ENCODE measurements at places on chromosomes 13 and 19. TPM values are rescaled to one million over a fixed set of nuclear protein-coding genes. Genes with fewer than 3 reads are reported as not detected.

- peak; percentile 83 for DNase-seq
Measured at GRCh38 chr19:12766051-12766521, 9.3 kb downstream of the HOOK2 start.

DNA sequence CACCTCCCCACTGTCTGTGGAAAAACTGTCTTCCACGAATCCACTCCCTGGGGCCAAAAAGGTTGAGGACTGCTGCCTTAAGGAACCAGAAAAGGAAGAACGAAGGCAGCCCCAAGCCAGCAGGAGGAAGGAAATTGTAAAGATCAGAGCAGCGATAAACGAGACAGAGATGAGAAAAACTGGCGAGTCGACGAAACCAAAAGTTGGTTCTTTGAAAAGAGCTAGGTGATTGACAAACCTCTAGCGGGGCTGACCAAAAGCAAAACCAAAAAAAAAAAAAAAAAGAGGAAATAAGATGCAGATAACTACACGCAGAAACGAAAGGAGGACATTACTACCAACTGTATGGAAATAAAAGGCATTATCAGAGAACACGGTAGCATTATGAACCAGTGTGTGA lies 76.9 kb downstream of the GADD45B start:
- DNase-seq = peak; percentile 39

DNA sequence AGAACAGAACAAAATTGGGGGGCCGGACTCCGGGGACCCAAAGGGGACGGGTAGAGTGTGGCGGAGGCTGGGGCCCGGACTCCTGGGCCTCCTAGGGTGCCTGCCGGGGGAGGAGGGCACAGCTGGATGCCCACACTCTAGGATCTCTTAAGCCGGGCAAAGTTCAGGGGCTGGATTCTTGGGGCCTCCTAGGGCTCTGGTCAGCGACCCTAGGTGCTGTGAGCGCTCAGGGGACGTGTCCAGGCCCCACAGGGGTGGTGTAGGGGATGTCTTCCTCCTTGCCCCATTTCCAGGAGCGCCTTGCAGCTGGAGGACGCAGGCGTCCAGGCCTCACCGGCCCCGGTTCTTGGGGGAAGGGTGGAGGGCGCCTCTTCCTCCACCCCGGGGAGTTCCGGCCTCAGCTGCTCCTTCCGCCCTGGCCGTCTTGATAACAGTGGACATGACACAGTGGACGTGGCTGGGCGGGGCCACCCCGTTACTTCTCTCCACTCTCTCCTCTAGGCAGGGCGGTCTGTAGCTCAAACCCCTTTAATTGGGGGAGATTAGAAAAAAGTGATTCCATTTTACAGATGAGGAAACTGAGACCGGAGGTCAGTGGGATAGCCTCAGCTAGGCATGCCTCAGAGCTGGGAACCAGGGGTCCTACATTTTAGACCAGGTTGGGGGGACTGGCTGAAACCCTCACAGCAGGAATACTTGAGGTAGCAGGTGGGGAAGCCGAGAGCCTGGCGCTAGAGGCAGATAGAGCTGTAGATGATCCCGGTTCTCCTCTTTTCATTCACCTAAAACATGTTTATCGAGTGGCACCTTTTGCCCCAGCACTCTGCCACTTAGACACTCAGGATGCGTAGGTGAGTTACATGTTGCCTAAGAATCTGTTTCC lies 705 bp downstream of the STXBP2 start:
- DNase-seq = no peak

GRCh38 chr13:98886587-98887230 lies 91.2 kb downstream of the DOCK9 start:
- DNase-seq = no peak

GRCh38 chr19:53867225-53868090 lies at the start of gene MYADM:
TSS of gene MYADM (plus strand) at chr19:53867883. CDS start at chr19:53873530, 5,647 bp downstream.
- peak; percentile 99 for DNase-seq

DNA sequence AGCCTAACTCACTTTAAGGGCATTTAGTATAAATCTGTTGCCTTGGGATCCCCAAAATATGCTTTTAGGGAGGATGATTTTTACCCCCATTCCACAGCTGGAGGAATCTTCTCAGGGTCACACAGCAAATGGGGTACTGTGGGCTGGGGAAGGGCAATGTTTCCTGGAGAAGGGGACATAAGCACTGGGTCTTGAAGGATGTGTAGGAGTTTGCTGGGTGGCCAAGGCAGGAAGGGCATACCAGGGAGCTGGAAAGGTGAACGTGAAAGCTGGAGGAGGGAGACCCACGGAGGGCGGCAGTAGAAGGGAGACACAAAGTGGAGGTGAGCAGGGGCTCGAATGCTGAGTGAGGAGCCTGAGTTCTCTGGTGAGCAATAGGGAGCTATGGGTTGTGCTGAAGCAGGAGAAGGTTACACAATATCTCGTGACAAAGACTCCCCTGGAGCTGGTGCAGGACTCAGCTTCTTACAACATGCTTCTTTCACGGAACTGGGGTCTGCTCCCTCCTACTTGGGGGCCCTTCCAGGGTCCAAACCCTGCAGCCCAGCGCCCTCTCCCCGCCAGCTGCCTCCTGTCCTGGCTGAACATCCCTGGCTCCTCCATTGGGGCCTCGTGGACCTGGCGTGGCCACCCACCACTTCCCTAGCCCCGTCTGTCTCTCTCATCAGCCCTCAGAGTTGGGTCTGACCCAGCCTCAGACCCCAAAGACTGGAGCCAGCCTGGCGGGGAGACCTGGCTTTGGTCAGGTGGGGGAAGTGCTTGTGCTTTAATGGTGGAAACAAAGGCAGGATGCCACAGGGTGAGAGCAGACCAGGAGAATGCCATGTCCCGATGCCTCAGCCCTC lies 11.1 kb downstream of the CILP2 start:
- peak; percentile 38 for DNase-seq

GRCh38 chr19:35165200-35166058 lies 10.9 kb downstream of the FXYD5 start:
- no peak for DNase-seq

GRCh38 chr13:44079413-44080205 lies 199.9 kb downstream of the LACC1 start:
- no peak for DNase-seq

DNA sequence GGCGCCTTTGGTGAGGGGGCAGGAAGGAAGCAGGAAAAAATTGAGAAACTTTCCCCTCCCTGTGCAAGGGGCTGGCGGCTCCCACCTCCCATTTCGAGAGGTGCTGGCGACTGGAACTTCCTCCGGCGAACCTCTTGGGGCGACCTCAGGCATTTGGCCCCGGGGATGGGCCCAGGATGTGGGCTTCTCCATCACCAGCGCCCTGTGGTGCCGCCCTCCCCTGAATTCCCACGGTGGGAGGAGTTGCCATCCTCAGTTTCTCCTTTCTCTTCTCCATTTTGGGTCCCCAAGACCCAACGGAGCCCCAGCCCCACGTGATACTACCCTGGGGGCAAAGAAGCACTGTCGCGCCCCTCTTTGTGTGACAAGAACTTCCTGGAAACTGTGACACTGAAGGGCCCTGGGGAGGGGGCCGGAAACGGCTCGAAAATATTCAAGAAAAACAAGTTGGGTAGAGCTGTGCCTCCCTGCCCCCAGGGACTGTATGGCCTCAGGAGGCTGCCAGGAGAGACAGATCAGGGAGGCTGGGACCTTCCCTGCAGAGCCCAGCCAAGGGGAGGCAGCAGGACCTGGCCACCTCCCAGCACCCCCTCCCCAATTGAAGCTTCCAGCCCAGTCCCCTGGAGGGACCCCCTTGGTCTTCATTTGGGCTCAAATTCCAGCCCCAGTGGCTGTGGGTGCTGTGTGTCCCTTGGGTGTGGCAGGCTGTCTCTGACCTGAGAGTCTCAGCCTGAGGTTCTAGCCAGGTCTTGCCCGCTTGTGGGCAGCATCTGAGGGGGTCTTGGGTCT lies 16.2 kb upstream of the AP1M2 start:
- DNase-seq = no peak

DNA sequence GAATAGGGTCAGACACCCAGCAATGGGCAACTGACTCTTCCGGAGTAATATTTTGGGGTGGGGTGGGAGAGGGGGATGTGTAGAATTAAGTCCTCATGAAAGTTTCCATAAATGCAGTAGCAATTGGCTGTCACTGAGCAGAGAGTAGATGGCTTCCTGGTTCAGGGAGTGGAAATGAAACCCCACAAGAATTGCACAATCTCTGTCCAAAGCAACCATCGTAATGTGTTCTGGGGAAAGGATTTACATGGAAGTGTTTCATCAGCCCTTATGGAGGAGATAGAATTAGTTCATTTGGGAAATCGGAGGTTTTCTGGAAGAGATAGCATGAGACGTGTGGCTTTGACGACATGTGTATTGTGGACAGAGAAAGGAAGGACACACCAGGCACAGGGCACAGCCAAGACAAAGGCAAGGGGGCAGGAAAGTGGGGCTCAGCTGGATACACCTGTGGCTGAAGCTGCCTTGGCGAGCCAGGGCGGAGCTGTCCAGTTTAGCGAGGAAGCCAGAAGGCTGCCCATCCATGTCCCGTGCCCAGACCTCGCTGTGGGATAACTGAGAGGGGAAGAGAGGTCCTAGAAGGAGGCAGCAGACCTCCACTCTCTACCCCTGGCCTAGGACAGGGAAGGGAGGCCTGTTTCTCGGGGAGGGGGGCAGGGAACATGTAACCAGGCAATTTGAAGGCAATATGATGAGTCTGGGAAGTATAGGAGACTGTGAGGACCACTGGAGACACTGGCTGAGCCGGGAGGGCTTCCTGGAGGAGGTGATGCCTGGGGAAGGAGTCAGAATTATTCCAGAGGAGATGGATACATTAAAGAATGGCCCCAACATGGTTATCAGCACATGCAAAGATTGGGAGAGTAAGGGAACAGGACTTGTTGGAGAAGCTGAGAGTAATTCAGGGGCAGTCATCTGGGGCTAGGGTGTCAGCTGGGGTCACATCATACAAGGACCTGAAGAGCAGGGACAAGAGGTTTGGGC lies 2.6 kb upstream of the CLEC4G start:
- DNase-seq = peak; percentile 37

DNA sequence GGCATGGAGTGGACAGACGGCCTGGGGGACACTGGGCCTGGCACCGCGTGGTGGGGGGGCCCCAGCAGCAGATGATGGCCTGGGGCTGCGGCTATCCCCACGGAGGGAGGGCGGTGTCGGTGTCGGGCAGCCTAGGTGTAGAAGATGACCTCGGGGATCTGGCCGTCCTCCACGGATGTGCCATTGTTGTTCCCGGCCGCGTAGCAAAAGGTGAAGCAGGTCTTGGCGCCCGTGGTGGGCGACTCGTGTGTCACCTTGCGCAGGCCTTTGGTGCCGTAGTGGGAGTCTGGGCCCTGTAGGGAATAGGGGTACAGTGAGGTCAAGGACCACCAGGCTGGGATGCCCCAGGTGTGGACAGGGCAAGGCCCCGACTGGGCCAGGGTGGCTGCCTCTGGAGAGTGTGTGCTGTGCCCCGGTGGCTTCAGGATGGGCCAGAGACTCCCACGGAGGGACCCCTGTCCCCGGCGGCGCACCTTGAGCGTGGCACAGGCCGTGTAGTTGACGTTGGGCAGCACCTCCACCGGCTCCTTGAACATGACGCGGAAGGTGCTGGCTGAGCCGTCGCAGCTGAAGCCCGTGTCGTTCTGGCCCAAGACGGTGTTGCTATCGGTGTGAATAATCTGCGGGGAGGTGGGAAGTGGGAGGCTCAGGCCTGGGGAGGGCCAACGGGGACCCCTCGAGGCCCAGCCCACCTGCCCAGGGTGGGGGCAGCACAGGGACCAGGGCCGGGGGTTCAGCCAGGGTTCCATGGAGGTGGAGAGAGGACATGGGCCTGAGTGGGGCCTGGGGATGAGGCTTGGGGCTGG lies 29.0 kb downstream of the BTBD2 start:
- no peak for DNase-seq

- DNase-seq = peak; percentile 81
Measured at GRCh38 chr13:113916330-113916815, 52.5 kb upstream of the GAS6 start.

DNA sequence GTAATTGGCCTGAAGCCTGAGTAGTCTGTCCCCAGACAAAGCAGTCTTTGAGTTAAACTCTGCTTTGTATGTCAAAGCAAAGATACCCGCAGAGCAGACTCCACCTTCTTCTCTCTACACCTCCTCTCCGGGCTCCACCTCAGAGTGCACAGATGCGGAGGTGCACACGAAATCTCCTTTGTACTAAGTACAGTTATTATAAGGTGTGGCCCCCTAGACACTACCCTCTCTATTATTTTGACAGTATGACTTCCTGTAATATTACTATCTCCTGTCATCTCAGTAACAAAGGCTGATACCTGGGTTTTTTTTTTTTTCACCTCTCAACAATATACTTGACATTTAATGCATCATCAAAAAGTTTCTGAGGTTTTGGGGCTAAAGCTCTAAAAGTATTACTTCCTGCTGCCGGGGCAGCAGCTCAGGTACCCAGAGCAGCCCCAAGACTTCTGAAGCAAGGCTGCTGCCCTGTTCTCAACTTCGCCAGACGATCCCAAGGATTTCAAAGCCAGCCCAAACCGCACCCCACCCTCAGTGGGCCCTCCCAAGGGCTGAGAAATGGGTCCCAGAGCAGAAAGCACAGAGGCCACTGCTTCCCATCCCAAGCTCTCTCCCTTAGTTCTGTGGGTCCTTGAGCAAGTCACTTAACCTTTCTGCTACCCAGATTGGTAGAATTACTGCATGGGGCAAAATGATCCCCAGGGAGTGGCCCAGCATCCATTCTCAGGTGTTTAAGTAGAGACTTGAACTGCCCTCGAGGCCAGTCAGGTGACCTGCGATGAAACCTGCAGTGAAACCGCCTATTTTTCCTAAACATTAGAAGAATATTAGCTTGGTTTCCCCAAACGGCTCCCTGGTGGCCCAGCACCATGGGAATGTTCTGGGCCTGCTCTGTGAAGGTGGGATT lies 180.6 kb downstream of the FOXO1 start:
- no peak for DNase-seq

GRCh38 chr13:48656608-48657007 lies 2.9 kb downstream of the CYSLTR2 start:
- DNase-seq = no peak

DNA sequence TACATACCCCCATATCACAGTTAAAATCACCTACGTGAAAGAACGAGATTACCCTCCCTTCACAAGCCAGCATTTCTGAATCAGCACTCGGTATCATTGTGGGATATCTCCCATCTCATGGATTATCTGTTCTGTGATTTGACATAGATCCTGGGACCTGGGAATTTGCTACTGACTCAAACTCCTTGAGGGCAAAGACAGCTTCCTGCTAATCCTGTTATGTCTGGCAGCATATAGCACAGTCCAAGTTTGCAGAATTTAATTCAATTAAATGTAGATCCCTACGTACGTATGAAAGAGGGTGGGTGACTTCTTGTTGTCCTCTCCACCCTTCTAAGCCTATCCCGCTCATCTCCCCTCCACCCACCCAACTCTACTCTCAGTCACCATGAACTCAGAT lies 476.5 kb downstream of the KLF5 start:
- DNase-seq = no peak

The SERPINE3 gene
- not detected for total RNA-seq

The DMKN gene
- total RNA-seq = 20.0 TPM

The RGCC gene
- total RNA-seq = 40.6 TPM

The SERTM1 gene
- total RNA-seq = not detected
